BE2C (cell line): ENCODE measurements at places on chromosomes 2 and 18.

- no peak for DNase-seq
These were observed 35.8 kb downstream of the MFSD6 start for GRCh38 chr2:190443778-190444481.

GRCh38 chr2:111054791-111055691 is 65.7 kb upstream of the BCL2L11 start:
- DNase-seq = no peak

- no peak for DNase-seq
These were observed 49.0 kb upstream of the BIN1 start for GRCh38 chr2:127155947-127156346.

DNA sequence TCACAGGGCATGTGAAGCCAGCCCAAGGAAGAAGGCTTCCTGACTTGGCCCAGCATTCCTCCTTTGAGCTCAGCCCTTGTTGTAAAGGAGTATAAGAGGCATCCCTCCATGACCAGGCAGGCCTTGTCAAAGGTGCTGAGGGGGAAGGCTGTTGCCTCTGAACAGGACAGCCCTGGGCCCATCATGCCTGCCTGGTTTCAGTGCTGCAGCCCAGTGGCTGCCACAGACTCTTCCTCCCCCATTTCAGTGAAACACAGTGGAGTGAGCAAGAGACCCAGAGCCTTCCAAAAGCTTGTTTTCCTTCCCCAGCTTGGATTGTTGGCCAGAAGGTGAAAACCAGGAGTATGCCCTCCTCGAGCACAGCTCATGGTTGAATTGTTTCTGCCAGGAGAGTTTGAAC is 19.9 kb upstream of the RPL37A start:
- no peak for DNase-seq

- no peak for DNase-seq
These were observed 957.0 kb downstream of the CPS1 start for GRCh38 chr2:211513446-211513845.

DNA sequence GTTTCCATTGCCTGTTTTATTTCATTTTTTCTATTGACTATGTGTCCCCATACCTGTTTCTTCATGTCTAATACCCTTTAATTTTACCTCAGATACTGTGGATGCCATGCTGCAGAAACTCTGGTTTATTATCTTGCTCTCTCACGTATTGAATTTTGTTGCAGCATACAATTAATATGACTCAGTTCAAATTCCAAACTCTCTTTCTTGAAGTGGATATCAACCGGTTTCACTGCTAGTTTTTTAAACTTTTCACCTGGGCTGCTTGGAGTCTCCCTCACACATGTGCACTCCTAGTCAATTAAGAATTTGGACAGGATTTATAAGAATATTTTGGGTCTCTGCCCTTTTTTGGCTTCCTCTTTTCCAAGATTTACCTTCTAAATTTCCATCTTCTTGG is 70.6 kb upstream of the CAPN13 start:
- DNase-seq = no peak

DNA sequence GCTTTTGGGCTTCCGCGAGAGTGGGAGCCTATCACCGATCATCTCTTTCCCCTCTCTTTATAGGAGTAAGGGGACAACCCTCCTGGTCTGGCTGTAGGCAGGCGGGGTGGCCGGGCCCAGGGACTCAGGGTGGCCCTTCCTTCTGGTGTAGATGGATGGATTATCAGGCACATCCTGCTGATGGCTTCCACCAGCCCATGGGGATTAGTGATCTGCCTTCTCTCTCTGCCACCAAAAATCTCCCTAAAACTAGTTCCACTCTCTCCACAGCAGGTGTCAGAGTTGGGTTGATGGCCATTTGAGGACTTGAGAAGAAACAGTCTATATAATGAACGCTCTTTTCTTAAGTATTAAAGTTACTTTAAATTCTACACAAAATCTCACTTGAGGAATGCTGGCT is 37.4 kb downstream of the NCK2 start:
- no peak for DNase-seq

- no peak for DNase-seq
These were observed 178.4 kb upstream of the CDH20 start for GRCh38 chr18:61154866-61155265.

- DNase-seq = no peak
These were observed 5.1 kb upstream of the MIB1 start for GRCh38 chr18:21735452-21736015.

- DNase-seq = no peak
These were observed 86.3 kb downstream of the MDH1 start for GRCh38 chr2:63675026-63675425.

DNA sequence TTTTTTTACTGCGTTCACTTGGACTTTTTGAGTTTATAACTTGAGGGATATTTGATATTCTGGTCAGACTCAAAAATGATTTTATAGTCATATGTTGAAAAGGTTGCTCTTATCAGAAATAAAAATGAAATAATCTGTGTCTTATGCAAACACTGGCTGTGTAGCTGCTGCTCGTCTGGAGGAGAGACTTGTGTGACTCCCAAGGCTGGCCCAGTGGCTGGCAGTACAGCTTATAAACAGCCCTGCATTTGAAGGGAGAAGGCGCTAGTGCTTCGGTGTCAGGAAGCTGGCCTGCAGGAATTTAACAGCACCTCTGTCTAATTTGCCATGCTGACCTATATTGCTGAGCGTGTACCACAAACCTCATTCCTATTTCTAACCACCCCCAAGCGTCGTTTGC is 74.5 kb downstream of the ASAP2 start:
- DNase-seq = no peak

DNA sequence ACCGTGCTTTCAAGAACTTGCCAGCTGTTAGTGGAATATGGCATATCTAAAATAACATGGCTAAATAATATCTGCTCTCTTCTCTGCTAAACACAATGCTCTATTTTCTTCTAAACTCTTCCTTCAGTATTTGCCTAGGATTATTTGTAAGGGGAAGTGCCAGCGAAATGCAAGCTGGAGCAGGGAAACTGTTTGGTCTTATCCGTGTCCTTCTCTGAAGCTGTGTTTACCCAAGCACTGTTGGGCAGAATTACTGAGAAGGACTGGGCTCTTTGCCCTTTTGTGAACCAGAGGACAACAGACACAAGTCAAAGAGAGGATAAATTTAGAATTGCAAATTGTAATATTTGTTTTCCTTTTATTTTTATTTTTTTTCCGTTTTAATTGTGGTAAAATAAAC is 23.6 kb downstream of the CPO start:
- DNase-seq = no peak

- DNase-seq = no peak
These were observed 521.2 kb upstream of the POU3F3 start for GRCh38 chr2:104332731-104333130.

DNA sequence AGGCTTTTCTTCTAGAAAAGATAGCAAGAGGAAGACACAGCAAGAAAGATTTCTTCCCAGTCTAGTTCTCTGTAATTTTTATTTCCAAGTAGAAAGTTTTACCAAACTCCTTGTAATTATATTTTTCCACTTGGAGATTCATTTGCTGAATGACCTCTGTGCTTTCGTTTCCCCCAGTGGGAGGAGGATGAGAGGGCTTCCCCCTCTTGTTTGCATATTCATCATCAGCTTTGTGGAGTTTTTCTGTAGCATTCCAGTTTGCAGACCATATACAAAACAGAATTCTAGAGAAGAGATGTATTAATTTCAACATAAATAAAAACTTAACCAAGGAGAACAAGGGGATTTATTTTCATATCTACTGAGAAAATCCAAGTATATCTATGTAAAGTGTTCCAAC is 51.3 kb downstream of the RMDN2 start:
- no peak for DNase-seq

DNA sequence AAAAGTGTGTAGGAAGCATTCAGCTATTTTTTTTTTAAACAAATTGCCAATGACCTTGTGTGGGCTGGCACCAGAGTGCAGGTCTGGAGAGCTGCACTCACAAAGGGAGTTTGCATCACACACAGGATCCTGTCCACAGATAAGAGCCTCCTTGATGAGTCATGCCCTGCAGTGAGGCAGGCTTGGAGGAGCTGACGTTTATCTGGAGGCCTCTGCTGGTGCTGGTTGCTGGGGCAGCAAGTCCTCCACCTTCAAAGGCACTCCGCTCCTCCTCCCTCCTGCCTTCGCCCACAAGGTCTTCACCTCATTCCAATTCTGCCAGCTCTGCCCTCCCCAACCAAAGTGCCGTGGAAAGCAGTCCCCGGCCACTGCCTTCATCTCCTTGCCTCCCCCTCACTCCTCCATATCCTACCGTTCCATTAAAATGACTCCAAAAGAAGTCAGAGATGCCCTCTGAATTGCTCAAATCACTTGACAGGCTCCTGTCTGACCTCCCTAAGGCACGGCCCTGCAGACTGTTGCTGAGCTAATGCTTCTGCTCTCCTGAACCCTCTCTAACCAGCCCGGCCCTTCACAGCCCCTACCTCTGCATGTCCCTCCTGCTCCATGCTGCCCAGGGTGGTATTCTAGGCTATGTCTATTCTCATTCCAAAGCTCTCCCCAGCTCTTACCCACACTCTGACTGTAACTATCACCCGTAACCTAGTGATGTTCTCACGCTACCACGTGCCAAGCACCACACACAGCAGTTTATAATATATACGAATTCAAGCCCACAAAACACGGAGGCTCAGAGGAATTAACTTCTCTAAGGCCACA is 30.9 kb downstream of the LONRF2 start:
- peak; percentile 77 for DNase-seq

- no peak for DNase-seq
These were observed 49.3 kb downstream of the LAMA3 start for GRCh38 chr18:23738575-23738974.

- DNase-seq = no peak
These were observed 420.9 kb upstream of the POU3F3 start for GRCh38 chr2:104432991-104433390.

DNA sequence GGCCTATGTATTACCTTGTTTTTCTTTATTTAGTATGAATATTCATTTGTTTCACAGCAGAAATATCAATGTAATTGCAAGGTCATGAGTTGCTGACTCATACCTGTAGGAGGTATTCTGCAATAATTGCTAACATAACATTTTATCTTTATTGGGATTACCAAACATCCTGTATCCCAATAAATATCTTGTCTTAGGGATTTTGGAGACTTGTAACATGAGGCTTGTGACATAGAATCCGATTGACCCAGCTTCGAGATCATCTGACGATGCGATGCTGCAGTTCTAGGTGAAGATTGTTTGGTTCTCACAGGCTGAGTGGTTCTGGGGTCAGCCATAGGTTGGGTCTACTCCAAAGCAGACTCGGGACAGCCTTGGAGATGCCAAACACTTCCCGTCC is 133.4 kb upstream of the RND3 start:
- no peak for DNase-seq

DNA sequence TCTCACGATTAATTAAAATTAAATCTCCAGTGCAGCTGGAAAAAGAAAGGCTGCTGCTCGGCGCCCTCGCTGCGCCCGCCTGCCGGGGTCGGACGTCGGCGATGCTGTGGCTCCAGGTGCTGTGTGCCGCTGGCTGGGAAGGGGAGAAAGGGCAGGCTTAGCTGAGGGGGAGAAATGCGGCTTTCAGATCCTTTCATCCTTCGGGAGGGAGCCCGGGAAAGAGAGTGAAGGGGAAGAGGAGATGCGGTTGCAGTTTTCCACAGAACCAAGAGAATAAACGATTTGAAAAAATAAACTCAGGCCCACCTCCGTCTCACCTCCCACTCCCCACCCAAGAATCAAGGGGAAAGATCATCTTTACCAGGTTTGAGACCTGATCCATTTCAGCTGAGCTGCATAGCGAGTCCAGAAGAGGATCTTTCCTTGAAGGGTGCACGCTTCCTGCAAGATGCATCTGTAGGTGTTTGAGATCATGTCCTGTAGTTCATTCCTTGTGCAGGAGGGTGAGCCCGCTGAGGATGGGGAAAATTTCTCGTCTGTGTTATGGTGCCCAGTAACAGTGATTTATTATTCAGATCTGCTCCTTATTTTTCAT is 495 bp downstream of the TMEM169 start:
- peak; percentile 40 for DNase-seq

DNA sequence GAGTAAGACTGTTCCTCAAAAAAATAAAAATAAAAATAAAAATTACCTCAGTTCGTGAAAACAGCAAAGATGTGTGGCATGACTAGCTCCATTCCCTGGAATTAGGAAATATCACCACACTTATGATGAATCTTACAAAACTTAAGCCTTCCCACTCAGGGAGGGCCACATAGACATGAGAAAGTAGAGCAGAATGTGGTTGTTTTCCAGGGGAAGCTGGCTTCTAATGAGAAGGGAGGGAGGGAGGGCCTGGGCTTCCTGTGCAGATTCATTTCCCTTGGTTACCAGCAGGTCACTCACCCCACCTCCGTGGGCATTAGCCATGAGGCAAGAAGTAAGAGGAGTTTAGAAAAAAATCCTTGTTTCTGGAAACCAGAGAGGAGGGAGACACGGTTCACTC is 95.9 kb upstream of the RMDN2 start:
- DNase-seq = no peak

- no peak for DNase-seq
These were observed 356.7 kb downstream of the CCDC85A start for GRCh38 chr2:56540467-56540866.

- DNase-seq = no peak
These were observed 1936.8 kb upstream of the PIK3C3 start for GRCh38 chr18:40018266-40018665.

GRCh38 chr2:3117650-3118216 is 259.9 kb downstream of the EIPR1 start:
- no peak for DNase-seq

GRCh38 chr2:29323301-29323700 is 208.1 kb downstream of the CLIP4 start:
- DNase-seq = no peak

GRCh38 chr2:219155054-219155644 is 5.5 kb downstream of the NHEJ1 start:
- peak; percentile 68 for DNase-seq

GRCh38 chr2:80545420-80546210 is 241.1 kb upstream of the LRRTM1 start:
- no peak for DNase-seq

DNA sequence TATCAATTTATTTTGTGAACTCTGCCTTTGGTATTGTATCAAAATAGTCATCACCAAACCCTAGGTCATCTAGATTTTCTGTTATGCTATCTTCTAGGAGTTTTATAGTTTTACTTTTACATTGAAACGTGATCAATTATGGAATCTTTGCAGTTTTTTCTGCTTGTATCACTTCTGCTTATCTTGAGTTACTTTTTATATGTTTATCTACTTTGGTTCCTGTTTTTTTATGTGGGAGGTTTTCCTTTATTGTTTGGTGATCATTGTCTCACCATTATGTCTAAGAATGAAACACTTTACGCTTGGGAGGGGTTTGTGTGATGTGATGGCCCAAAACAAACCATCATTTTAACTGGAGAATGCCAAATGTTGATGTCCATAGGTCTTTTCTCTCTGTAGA is 261.2 kb downstream of the SPAG16 start:
- no peak for DNase-seq

DNA sequence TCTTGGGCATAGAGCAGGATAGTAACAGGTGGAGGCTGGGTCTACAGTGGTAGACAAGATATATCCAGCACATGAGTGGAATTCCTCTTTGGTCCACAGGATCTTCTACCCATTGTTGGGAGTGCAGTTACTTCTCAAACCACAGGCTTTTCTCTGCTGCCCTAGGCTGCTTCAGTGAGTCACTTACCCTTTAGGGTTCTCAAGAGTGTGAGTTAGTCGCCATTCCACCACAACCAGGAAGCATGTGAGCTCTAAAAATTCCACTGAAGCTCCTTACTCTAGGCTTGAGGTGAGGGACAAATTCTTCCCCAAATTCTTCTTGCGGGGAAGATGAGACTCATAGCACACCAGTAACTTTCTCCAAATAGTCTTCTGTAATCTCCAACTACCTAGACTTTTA is 189.4 kb downstream of the PLCL1 start:
- no peak for DNase-seq
